ENCODE measurements at places on chromosomes 1 and 21.

- no peak for DNase-seq
Measured at GRCh38 chr1:17214876-17215544, 10.1 kb downstream of the PADI1 start.

- DNase-seq = peak; percentile 61
Measured at GRCh38 chr1:99645203-99645602, 710 bp upstream of the PALMD start.

DNA sequence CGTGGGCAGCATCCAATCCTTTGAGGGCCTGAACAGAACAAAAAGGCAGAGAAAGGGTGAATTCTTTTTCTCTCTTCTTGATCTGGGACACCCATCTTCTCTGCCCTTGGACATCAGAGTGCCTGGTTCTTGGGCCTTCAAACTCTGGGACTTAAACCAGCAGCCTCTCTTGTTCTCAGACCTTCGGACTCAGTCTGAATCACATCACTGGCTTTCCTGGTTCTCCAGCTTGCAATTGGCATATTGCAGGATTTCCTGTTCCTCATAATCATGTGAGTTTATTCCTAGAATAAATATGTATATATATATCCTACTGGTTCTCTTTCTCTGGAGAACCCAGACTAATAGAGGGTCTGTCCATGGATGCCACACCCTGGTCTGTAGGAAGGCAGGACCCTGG, 16.3 kb upstream of the TENT5C start:
- DNase-seq = no peak

GRCh38 chr1:152164517-152165136, 5.6 kb upstream of the RPTN start:
- DNase-seq = no peak

- DNase-seq = no peak
Measured at GRCh38 chr1:7098641-7099040, 313.4 kb downstream of the CAMTA1 start.

DNA sequence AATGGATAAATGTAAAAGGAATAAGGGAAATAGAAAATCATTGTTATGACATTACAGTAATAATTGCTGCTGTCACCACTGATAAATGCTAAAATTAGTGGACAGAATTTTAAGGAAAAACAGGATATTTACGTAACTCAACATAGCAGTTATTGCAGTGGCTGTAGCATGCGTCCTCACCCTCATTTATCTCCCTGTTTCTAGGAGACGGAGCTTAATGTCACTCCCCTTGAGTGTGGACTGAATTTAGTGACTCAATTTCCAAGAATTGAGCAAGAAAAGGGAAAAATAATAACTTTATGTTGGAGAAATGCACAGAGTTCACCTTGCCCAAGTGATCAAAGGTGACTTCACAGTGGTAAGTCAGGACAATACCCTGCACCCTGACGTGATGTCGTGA, 33.3 kb upstream of the COL18A1 start:
- DNase-seq = no peak

DNA sequence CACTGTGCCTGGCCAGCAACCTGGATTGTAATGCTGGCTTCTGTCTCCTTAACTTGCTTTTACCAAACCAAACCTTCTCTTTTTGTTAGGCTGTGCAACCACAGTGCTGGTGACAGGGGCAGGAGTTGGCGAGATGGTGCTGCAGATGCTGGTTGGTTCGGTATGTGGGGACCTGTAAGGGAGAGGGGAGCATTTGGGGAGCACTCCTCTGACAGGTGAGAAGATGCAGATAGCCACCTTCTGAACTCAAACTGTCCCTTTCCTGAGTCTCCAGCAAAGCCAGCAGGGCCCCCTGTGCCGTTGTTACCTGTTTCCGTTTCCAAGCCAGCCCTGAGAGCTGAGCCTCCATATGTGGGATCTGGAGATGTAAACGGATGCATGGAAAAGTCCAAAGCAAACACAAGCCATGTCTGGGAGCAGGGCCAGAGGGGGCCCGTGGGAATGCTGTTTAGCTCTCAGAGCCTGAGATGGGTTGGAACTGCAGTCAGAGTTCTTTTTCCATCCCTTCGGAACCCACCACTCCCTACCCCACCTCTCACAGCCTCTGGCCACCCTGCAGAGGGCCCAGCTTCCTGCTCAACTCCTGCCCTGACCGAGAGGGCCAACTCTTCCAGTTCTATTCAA, 34.0 kb downstream of the ELK4 start:
- no peak for DNase-seq

DNA sequence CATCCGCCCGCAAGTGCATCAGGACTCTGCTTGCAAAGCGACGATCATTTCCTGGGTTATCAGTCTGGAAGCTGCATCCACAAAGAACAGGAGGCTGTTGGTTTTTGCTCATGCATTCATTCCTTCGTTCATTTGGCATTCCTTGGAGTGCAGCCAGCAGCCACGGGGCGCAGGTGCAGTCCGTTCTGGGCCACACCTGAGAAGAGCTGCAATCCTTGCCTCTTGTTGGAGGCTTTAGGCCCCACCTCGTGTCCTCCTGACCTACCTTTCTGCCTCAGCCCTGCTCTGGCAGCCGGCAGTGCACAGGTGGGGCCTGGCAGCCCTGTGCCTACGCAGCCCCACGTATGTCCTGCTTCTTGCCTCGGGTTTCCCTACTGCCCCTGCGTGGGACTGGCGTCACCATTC, 19.6 kb upstream of the C2CD2 start:
- DNase-seq = no peak

- no peak for DNase-seq
Measured at GRCh38 chr1:7650801-7651200, 120.3 kb upstream of the VAMP3 start.

DNA sequence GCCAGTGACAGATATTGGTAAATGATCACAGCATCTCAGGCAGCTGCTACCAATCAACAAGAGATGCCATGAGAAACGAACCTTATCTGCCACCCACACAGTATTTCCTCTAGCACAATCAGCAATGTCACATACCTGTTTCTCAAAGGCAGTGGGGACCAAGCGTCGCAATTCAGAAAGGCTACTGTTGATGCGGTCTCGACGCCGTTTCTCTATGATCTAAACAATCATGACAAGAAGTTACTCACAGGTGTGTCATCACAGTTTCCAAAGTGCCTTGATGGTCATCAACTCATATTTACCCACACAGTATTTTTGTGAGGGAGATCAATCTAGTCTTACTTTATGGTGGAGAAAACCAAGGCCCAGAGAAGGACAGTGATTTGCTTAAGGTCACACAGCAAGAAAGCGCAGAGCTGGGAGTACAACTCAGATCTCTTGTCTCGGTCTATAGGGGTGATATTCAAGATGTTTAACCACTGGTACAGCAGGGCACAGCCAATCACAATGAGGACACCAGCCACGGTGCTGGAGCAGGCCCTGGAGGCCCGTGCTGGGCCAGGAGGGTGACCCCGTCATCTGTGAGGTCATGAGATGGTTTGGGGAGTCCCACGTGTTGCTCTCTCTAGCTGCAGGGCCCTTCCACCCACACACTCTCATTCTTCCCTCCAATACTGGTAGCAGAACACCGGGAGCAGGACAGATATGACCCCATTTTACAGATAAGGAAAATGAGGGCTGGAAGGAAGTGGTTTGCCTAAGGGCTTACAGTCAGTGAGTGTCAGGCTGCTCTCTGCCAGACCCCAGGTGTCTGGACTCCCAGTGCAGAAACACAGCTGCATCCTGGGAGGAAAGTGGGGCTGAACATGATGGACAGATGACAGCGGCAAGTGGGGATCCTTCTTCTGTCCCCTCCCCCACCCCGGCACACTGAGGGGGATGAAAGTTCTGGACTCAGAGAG, 7.8 kb downstream of the HEYL start:
- no peak for DNase-seq

GRCh38 chr1:32934535-32934934, 30.1 kb downstream of the RNF19B start:
- no peak for DNase-seq

DNA sequence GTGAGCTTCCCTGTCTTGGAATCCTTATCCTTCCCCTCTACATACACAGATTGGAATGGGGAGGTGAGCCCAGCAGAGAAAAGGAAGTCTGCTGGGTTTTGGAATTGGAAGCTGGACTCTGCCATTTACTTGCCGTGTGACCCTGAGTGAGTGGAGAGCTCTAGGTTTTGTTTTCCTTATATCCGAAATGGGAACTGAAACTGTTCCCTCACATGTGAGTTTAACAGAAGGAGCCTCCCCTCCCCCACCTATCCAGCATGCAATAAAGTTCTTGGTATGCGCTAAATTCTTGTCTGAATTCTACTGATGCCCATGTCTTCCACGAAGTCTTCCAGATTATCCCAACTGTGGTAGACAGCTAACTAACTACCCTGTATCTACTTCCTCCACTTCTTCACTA, 58.7 kb downstream of the NENF start:
- DNase-seq = no peak

- DNase-seq = peak; percentile 62
Measured at GRCh38 chr1:157170677-157171515, 32.7 kb upstream of the ETV3 start.

- DNase-seq = no peak
Measured at GRCh38 chr1:59452026-59452425, 155.1 kb downstream of the FGGY start.

All from ELR (cell line).